ENCODE measurements at places on chromosomes 2 and 18.

- DNase-seq: no peak
Measured at GRCh38 chr2:63789338-63790020, 52.2 kb upstream of the UGP2 start.

DNA sequence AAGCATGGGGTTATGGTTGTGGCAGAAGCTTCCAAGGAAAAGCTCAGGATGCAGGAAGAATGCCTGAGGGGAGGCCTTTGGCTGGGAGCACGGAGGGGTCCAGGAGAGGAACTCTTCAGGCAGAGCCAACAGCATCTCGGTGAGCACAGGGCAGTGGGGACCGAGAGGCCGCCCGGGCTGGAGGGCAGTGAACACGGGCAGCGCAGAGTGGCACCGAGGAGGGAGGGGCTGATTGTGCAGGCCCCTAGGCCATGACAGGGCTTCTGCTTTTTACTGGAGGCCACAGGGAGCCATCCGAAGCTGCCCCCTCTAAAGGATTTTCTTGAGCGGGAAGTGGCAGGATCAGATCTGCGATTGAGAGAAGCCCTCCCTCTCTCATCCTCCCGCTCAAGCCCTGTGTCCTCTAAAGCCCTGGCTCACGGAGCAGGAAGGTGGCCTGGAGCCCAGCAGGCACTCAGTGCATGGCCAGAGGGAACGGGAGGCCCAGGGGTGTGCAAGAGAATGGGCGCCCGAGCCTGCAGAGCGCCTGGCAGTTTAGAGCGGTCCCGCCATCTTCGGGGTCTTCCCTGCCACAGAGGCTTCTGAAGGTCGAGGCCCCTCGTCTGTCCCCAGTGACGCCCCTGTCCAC is 110.0 kb upstream of the STON1 start:
- DNase-seq: no peak

GRCh38 chr2:176614049-176614448 is 344.8 kb downstream of the MTX2 start:
- no peak for DNase-seq

DNA sequence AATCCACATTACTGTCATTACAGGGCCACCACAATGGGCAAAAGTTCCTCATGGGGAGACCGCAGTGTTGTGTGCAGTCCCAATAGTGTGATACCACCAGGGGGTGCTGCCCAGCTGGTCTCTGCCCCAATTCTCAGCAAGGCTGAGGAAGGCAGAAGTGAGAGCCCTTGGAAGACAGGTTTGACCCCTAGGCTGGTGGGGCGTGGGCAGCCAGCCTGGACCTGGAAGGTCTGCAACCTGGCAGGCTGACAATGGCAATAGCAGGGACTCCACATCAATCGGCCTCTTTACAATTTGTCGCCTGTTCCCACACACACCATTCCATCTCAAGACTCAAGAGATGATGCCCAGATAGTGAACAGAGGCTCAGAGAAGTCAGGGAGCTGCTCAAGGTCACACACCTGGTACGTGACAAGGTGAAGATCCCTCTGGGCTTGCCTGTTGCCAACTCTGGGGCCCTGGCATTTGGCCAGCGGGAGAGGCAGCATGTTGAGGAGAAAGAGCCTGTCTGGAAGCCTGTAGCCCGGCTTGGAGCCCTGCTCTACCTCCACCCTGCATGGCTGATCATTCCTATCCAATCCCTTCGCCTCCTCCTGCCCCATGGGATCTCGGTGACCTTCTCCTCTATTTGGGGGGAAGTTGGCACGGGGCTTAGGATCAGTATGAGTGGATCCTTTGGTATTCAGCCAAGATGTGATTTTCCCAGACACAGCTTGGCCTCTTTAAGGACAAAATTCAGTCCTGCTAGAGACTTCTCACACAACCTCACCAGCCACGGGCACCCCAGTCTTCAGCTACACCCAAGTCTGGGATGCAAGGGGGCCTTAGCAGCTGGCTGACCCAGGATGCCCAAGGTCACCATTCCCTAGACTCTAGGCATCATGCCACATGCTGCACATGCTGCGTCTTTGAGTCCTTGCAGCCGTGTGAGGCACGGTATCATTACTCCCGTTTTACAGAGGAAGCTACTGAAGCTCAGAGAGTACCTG is 2.9 kb upstream of the ATOH8 start:
- DNase-seq: peak; percentile 45

- no peak for DNase-seq
Measured at GRCh38 chr2:109475531-109476210, 138.1 kb downstream of the SEPTIN10 start.
